ENCODE measurements at places on chromosomes 13 and 19.

DNA sequence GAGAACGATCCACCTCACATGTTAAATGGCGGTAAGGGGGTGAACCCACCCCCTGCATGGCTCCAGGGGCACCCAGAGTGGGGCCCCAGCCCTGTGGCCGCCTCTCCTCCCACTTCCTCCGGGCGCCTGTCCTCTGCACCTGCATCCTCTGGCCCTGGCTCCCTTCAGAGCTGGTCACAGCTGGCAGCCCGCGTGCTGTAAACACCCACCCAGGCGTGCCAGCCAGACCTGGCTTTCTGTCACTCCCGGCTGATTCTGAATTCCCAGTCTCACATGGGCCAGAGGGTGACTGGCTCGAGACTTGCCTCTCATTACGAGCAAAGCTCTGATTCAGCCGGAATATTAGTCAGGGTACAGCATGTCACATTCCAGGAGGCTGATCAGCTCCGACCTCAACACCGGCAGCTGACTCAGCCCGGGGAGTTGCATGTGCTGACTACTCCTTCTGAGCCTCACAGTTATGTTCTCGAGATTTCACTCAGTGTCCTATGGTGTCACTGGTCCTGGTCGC lies 75.1 kb downstream of the GNG7 start:
- no peak for DNase-seq

DNA sequence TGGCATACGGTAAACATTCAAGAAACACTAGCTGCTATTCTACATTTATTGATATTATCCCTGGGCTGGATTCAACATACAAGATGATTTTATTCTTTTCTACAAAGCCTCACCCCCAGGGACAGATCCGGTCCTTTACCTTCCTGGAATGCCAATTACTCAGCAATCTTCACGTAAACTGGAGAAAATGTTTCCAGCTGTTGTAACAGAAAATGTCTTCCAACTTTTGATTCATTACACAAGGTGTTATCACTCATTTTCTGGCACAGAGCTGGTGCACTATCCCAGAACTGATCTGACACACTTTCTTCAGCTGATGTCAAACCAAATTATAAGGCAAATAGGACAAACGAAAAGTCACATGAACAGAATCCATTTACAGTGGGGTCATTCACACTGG lies 33.1 kb downstream of the DCLK1 start:
- no peak for DNase-seq

DNA sequence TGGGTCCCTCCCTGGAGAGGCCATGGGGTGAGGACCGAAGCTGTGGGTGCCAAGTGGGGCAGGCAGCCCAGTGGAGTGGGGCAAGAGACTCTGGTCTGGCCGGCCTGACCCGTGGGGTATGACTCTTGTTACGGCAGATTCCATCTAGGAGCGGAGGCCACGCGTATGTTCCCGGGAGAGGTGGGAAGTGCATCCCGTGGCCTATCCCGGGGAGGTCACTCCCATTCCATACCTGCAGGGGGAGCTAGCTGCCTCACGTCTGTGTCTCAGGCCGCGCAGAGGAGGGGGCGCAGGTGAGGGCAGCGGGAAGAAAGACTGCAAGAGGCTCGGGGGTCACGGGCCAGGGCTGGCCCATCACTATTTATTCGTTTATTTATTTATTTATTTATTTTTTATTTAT lies 4.9 kb downstream of the CSNK1G2 start:
- DNase-seq: peak; percentile 73

GRCh38 chr13:20526664-20527063 lies 1.0 kb upstream of the CRYL1 start:
- DNase-seq: peak; percentile 4

DNA sequence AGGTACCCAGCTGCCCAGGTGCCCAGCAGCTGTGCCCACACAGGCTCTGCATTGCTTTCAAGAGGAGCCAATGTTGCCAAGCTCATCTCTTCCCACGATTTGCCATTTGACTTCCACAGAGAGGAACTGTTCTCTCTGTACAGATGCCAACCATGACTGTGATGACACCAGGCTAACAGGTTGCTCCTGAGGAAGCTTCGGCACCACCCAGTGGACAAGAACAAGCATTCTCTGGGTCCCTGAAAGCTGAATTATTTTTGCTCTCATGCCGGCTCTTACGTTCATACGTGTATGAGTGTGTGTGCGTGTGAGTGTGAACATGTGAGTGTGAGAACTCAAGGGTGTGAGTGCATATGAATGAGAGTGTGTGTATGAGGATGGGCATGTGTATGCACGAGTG lies 535.2 kb downstream of the LIG4 start:
- no peak for DNase-seq

DNA sequence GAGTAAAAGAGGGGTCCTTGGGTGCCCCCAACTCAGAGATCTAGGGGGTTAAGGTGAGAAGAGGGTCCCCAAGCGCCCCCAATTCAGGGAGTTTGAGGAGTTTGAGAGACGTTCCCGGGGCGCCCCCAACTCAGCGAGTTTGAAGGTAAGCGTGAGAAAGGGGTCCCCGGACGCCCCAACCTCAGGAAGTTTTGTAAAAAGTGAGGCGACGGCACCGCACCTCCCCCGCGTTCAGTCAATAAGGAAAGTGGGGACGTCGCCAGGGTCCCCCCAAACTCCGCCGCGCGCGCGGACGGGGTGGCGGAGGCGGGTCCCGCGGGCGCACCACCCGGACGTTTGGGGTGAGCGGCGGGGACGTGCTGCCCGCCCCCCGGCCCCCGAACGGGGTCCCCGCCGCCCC lies 353 bp downstream of the RFX2 start:
- no peak for DNase-seq

DNA sequence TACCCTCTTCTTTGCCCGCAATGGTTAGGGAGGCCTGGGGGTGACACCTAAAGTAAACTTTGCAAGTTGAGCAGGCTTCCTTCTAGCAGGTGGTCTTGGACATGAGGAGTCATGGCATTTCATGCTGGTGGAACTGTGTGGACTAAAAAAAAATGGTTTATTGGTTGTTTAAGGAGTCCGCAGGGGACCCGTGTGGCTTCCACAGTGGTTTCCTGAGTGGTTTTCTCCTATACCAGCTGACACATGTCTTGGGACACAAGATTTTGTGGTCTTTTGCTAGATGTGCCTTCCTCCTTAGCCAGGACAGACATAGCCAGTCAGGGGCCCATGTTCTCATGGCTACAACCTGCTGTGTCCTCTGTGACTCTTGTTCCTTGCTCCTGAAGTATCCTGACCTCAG lies 1.5 kb downstream of the ZNF543 start:
- no peak for DNase-seq

DNA sequence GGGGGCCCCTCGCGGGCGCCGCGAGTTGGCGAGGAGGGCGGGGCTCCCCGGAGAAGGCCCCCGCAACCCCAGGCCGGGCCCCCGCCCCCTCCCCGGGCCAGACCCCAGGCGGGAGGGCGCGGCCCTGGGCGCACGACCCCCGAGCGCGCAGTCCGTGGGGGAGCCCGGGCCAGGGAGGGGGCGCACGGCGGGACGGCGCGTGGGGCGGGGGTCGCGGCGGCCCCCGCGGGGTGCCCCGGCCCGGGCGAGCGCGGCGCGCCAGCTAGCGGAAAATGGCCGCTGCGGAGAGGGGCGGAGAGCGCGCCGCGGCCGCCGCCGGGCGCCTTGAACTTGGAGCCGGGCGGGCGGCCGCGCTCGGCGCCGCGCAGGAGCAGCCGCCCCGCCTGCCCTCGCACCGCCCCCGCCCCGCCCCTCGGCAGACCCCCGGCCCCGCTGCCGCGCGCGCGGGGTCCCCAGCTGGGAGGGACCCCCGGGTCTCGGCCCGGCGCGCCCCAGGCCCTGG lies 6.4 kb upstream of the NFIC start:
- no peak for DNase-seq

DNA sequence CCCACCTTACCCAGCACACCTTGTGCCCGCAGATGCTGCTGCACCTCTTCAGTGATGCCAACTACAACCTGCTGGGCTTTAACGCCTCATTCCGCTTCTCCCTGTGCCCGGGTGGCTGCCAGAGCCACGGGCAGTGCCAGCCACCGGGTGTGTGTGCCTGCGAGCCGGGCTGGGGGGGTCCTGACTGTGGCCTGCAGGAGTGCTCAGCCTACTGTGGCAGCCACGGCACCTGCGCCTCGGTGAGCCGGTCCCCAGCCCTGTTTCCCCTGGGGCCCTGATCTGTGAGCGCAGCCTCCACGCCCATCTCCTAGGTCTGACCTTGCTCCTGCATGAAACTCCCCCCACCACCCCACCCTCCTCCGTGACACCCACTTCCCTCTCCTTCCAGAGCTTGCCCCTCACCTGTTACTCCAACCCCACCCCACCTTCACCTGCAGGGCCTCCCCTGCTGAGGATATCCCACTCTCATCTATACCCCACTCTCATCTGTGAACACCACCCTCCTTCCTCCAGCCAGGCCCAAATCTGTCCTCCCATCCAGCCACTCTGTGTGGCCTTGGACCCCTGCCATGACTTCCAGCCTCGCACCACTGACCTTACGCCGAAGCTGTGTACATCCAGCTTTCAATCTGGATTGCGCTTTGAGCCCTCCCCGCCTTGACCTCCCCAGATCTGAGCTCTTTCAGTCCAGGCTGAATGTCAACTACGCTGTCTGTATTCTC lies 8.7 kb downstream of the MEGF8 start:
- DNase-seq: no peak

GRCh38 chr19:39031368-39032062 lies 834 bp downstream of the FBXO27 start:
- peak; percentile 47 for DNase-seq

GRCh38 chr13:75153386-75153785 lies 328.6 kb downstream of the TBC1D4 start:
- no peak for DNase-seq

DNA sequence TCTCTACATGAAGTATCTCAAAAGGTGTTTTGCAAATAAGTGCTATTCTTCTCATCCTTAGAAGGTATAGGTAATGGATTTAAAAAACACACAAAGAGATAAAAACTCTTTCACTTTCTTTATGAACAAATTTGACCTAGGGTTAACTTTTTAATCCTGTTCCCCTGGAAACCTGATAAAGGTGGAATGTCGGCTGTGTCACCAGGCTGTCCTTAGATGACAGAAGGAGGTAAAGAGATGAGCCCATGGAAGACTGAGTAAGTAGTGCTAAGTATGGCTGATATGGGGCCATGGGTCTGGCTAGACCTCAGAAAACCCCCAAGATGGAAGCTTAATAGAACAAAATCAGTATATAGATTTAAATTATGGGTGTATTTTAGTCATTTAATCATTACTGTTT lies 153.8 kb upstream of the LSM14A start:
- DNase-seq: no peak

GRCh38 chr13:106117035-106117434 lies 418.4 kb downstream of the EFNB2 start:
- no peak for DNase-seq

DNA sequence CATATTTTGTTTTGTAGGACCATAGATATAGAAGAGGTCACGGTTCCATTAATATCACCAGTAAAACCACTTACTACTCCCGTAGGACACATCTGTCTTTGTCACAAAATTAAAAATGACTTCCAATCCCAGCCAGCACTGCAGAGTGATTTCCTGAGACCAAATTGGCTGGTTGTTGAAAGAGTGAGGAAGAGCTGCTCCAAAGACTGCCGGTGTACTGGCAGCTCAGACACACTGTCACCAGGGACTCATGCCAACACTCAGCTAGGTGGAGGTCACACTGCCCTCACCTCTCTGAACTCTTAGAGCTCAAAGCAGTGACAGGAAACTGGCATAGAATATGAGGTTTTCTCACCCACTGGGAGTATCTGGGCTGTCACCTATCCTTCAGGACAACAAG lies 52.1 kb downstream of the FLT1 start:
- no peak for DNase-seq

GRCh38 chr13:59447846-59448620 lies 715.7 kb downstream of the DIAPH3 start:
- no peak for DNase-seq

GRCh38 chr13:39433651-39434050 lies 169.3 kb downstream of the LHFPL6 start:
- DNase-seq: no peak

DNA sequence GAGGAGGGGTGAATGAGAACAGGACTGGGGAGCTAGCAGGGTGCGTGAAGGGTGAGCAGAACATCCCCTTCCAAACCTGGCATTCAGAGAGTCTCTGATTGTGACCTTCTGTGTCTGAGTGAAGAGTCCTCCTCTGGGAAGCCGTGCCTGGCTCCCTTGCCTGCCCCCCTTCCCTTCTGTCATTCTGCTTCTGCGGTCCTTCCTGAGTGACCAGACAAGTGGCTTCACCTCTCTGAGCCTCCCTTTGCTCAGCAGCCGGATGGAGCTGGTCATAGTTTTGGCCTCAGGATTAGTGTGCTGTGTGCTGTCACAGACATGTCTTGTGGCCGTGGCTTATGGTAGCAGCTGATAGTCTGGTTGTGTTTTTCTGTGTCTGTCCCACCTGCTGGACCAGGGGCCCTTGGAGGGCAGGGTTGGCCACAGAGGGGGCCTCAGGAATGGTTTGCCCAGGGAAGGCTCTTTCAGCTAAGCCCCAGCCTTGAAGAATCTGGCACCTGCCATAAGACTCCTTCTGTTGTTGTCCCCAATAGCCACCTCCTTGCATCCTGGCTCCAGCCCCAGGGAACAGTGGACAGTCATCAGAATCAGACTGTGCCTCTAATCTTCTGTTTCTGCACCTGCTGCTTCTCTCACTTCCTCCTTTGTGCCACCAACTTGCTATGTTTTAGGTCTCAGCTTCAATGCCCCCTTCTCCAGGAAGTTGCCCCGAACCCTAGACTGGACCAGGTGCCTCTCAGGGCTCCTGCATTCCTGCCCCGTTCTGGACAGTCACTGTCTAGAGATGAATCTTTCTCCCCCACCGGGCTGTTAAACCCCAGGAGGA lies 5.9 kb downstream of the CLPTM1 start:
- DNase-seq: no peak

GRCh38 chr19:19866611-19867248 lies 1.0 kb downstream of the ZNF253 start:
- peak; percentile 75 for DNase-seq

GRCh38 chr19:5144545-5145179 lies 175.7 kb downstream of the KDM4B start:
- no peak for DNase-seq

GRCh38 chr19:47512183-47512947 lies 2.5 kb downstream of the NAPA start:
- DNase-seq: no peak

All from SK-N-DZ (cell line).